ENCODE measurements at places on chromosomes 4 and X.

DNA sequence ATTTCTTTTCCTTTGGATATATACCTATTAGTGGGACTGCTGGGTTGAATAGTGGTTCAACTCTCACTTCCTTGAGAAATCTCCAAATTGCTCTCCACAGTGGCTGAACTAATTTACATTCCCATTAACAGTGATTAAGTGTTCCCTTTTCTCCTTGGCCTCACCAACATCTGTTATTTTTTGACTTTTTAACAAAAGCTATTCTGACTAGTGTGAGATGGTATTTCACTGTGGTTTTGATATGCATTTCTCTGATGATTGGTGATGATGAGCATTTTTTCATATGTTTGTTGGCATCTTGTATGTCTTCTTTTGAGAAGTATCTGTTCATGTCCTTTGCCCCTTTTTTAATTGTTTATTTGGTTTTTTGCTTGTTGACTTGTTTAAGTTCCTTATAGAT lies 413.0 kb downstream of the MAPK10 start:
- DNase-seq: no peak

- peak; percentile 61 for DNase-seq
Observed at GRCh38 chrX:56802921-56803849, 74.1 kb downstream of the NBDY start.

GRCh38 chrX:48490661-48491060 lies 14.7 kb downstream of the FTSJ1 start:
- no peak for DNase-seq

- no peak for DNase-seq
Observed at GRCh38 chrX:71475785-71476540, 56.9 kb upstream of the OGT start.

- DNase-seq: no peak
Observed at GRCh38 chrX:100979881-100980607, 10.5 kb downstream of the ARL13A start.

DNA sequence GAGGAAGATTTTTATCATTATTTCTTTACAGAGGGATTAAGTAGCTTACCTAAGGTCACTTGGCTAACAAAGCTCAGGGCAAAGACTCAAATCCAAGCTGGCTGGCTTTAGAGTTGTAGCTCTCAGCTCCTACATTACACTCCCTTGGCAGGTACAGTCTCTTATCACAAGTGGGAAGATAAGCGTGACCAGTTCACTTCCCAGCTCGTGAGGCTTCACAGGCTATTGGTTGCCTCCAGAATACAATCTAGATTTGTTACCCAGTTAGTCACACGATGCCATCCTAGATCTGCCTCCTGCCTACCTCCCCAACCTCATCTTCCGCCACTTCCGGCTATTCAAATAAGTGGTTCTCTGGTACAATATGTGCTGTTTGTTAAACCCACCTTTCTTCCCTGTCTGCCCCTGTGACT lies 3.7 kb downstream of the MMRN1 start:
- DNase-seq: no peak

DNA sequence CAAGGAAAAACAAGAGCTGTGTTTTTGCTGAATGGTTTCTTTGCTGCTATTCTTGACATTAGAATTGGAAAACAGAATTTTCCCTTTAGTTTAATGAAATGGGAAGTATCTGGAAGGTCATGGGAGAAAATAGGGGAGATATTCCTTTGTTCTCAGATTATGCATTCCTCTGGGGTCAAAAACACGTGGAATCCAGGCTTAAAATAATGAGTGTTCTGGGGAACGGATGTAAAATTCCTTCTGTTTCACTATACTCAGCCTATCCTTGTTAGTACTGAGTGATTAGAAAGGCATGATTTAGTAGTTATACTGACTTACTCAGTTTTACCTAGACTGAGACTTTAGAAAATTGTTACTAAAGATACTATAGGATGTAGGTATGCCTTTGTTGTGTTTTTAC lies 107.3 kb downstream of the ARHGAP10 start:
- DNase-seq: no peak

- DNase-seq: no peak
Observed at GRCh38 chr4:99591757-99592156, 17.1 kb downstream of the MTTP start.
